H9 (cell line): ENCODE measurements at places on chromosomes 16 and 17. TPM values are rescaled to one million over a fixed set of nuclear protein-coding genes. Genes with fewer than 3 reads are reported as not detected.

DNA sequence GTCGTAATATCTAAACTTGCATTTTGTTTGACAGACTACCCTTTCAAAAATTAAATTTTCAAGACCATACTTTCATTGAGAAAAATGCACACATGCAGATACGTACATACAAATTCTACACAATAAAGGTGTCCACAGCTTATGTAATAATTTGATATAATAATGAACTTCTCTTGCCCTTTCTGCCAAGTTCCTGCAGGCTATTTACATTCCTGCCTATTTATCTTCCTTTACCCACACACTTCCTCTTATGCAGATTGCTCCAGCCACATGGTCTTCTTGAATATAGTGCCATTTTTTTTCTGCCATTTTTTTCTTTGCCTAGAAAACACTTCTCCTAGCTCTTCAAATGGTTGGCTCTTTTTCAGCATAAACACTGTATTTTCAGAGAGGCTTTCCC, 826.9 kb upstream of the CDH8 start:
- DNase-seq: no peak

DNA sequence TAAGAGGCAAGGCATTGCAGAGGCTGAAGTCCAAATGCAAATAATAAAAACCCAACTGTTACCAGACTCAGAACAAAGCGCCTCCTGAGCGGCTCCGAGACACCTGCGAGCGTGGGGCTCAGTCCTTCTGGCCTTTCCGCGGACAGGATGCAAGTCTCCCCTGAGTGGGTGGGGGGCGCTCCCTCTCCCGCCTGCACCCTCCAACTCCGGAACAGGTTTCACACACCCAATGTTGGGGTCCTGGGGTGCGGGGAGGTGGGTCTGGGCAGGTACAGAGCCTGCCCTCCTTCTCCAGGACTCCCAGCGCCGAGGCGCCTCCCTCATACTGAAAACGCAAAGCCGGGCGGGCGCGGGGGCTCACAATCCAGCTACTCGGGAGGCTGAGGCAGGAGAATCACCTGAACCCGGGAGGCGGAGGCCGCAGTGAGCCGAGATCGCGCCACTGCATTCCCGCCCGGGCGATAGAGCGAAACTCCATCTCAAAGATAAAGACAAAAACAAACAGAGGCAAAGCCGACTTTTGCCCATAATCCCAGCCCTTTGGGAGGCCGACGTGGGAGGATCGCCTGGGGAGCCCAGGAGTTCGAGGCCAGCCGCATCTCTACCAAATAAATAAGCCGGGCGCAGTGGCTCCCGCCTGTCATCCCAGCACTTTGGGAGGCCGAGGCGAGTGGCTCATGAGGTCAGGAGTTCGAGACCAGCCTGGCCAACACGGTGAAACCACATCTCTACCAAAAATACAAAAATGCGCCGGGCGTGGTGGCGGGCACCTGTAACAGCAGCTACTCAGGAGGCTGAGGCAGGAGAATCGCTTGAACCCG, 893 bp downstream of the GINS2 start:
- no peak for DNase-seq

TTYH2 gene
- total RNA-seq: 1.6 and 3.2 TPM in 2 replicates

SRL gene
- total RNA-seq: not detected in 2 replicates

GRCh38 chr17:8949061-8949661, 16.3 kb downstream of the PIK3R5 start:
- DNase-seq: no peak

DNA sequence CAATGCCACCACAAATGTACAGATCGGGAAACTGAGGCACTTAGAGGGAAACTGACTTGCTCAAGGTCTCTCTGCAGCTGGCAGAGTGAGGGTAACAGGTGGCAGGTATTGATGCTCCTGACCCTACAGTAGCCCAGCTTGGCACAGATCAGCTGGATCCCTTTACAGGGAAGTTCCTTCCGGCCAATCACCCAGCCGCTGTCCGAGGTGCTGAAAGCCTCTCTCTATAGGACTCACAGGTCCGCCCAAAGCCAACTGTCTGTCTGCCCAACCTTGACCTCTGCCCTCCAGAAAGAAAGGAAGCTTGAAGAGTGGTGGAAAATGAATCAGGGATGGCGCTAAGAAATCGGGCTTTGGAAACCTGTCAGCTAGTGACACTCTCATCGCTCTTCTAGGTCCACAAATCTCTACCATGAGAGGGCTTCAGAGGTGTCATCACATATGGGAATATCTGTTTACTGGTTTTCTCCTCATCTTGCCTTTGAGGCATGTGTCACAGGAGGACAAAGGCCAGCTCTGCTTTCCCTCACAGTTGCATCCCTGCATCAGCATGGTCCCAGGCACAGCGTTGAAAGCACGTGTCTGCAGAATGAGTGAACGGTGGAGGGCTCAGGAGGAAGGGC, 246.2 kb downstream of the KATNIP start:
- DNase-seq: peak; percentile 74

DNA sequence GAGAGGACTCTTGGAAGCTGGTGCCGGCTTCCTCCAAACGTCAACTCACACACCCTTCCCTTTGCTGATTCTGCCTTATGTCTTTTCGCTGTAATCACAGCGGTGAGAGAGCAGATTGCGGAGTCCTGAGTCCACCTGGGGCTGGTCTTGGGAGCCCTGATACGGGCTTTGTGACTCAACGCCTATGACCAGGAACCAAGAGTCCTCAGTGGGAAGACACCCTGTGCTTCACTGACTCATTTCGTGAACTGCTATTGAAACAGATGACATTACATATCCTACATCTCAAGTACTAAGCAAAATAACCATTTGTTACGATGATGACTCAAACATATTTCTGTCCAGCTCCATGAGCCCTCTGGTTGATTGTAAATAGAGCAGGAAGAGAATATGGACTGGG, 90.7 kb upstream of the CREBBP start:
- no peak for DNase-seq

DNA sequence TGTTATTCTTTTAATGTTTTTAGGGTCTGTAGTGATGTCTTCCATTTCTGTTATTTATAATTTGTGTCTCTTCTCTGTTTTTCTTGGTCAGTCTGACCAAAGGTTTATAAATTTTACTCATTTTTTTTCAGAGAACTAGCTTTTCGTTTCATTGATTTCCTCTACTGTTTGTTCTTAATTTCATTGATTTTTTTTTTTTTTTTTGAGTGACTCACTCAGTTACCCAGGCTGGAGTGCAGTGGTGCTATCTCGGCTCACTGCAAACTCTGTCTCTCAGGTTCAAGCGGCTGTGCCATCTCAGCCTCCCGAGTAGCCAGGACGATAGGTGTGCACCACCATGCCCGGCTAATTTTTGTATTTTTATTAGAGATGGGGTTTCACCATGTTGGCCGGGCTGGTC, 12.6 kb upstream of the UBTF start:
- no peak for DNase-seq

KRTAP2-3 gene
- total RNA-seq: not detected in 2 replicates

C16orf74 gene
- total RNA-seq: 4.9 and 5.6 TPM in 2 replicates

- DNase-seq: no peak
Observed at GRCh38 chr17:2710803-2711607, 559 bp downstream of the CLUH start.

DNA sequence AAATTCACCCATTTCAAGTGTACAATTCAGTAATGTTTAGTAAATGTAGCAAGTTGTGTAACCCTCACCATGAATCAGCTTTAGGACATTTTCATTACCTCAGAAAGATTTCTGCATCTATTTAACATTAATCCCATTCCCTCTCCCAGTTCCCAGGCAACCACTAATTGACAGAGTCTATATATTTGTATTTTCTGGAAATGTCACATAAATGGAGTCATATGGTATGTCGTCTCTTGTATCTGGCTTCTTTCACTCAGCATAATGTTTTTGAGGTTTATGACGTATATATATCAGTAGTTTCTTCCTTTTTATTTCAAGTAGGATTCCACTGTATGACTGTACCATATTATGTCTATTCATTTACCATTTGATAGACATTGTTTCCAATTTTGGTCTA, 199.8 kb downstream of the CYB561 start:
- no peak for DNase-seq

CDRT4 gene
- total RNA-seq: 3.8 and 5.0 TPM in 2 replicates

SKAP1 gene
- not detected in 2 replicates for total RNA-seq

PRAC1 gene
- not detected in 2 replicates for total RNA-seq

KRT12 gene
- not detected in 2 replicates for total RNA-seq

- no peak for DNase-seq
Observed at GRCh38 chr16:457732-458400, 32.4 kb downstream of the RAB11FIP3 start.

- DNase-seq: no peak
Observed at GRCh38 chr16:19177111-19177739, 9.2 kb downstream of the SYT17 start.

GRCh38 chr17:17819111-17819510, 17.7 kb downstream of the SREBF1 start:
- DNase-seq: no peak

DNA sequence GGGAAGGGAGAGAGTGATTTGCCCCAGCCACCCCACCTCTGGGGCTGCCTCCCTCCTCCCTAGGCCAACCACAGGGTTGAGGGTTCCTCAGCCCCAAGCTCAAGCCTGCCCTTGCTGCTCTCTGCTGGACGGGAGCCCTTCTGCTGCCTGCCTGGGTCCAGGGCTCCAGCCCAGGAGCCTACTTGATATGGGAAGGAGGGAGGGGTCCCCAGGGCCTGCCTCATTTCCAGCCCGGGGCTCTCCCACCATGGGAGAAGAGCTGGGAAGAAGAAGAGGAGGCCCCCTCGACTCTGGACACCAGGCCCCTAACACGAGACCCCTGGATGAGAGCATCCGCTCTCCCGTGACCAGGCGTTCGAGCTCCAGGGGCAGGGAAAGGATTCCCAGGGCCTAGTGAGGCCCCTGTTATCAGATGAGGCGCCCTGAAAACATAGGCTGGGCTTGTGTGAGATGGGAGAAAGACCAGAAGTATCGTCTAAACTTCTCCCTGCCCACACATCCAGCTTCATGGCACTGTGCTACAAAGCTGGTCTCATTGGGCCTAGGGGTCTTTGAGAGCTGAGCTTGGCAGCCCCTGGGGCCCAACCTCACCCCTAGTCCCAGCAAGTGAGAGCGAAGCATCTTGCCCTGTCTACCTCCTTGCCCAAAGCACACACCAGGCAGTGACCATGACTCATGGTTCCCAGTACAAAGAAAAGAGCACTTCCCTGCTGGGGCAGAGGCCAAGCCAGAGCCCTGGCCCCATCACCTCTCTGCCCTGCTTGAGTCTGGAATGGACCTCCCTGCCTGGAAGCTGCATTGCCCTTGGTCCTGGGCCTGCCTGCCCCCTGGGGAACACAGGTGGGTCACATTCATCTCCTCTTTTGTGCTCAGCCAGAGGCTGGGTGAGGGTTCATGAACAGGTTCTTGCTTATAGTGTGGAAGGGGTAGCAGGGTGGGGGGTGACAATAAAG, 987 bp downstream of the SLC16A5 start:
- peak; percentile 78 for DNase-seq

PDILT gene
- not detected in 2 replicates for total RNA-seq

DNA sequence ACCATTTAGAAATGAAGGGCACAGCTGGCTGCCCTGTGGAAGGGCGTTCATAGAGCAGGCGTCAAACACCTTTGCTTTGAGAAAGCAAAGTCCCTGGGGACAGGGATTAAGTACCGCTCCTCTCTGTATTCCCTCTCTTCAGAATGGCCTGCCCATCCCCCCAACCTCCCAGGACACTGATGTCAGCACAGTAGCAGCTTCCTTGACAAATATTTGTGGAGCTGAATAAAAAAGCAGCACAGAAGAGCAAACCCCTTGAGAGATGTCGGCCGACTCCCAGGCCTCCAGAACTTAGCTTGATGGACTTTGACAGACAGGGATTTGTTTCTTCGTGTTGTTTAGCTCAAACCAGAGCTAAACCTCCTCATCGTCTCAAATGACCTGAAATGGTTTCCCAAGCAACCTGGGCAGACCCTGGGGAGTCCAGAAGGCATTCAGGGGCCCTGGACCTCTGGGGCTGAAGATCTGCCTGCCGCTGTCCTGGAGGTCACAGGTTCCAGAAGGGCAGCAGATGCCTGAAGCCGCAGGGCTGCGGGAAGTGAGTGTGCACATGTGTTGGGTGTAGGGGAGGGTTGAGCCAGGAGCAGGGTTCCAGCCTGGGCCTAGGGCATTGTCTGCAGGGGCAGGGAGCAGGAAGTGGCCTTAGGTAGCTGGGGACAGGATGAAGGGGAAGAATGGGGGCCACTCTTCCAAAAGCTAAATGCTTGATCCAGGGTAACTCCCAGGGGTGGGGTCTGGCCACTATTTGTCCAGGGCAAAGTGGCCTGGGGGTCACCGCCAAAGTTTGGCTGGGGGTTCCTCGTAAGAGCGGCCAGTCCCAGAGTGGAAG, 42.3 kb upstream of the NKD1 start:
- DNase-seq: peak; percentile 38

RBFOX1 gene
- 2.0 and 2.1 TPM in 2 replicates for total RNA-seq

NXPH3 gene
- total RNA-seq: 1.3 and 1.7 TPM in 2 replicates

DNA sequence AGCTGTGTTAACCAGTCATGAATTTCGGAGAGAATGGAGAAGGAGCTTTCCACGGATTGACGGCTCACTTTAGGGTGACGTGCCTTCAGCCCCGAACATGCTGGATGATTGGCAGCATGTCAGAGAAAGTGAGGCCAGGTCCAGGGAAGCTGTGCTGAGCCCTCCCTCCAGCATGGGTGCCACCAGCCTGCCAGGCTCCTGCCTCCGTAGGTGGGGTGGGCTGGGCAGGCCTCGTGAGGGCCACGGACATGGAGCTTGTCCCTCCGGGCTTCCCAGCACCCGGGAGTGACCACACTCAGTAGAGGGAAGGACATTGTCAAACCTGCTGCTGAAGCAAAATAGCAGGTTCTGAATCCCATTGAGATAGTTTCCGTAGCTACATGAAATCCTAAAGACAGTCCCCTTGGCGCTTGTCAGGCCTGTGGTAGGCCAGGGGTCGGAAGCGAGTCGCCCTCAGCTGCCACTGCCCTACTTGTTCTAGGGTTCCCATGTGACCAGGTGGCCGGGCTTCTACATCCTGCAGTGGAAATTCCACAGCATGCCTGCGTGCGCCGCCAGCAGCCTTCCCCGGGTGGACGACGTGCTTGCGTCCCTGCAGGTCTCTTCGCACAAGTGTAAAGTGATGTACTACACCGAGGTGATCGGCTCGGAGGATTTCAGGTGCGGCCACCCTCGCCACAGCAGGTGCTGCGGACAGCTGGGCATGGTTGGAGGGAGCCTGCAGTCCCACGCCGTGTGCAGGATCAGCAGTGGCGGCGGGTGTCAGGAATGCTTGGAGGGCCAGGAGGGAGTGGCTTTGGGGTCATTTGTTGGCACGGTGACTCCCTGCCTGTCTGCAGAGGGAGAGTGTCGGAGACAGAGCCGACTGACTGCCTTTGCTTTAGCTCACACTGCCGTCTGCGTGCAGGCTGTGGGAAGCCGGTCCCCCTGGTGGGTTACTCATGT, 72.3 kb downstream of the SEC14L1 start:
- no peak for DNase-seq

NAGPA gene
- 12.1 and 12.7 TPM in 2 replicates for total RNA-seq
